ENCODE measurements at places on chromosomes 4 and X.

GRCh38 chrX:47710252-47710651 lies 51.3 kb upstream of the UXT start:
- peaks cover 3% of the 10 kb centered on the region for H3K27me3 ChIP-seq
- peaks cover 10% of the 10 kb centered on the region for H3K4me1 ChIP-seq
- no peak for DNase-seq
- H3K27ac ChIP-seq = no peak overlapping the region
- H3K36me3 ChIP-seq = no peaks in the 10 kb centered on the region

- peaks cover 7% of the 10 kb centered on the region for H3K4me1 ChIP-seq
- no peaks in the 10 kb centered on the region for H3K27me3 ChIP-seq
- DNase-seq = no peak
- H3K27ac ChIP-seq = peak overlapping the region; percentile 0
- no peaks in the 10 kb centered on the region for H3K36me3 ChIP-seq
Measured at GRCh38 chr4:17112292-17112659, 213.8 kb upstream of the LDB2 start.

DNA sequence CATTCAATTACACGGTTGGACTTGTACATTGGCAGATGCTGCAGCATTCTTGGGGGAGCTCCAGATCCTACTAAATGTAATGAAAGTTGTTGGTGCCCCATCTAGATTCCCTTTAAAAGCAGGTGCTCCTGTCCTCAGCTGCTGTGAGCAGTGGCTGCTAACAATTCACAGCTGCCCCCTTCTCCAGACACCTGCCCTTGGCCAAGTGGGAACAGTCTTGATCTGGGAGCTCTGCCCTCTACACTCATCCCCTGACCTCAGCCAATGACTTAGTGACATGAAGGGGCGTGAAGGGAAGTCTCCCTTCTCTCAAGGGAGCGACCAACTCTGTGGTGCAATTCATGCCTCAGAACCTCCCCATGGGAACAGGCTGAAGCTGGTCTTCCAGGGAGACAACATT lies 125.7 kb downstream of the EIF4E start:
- H3K4me3 ChIP-seq = no peak overlapping the region
- H3K27ac ChIP-seq = no peak overlapping the region
- H3K36me3 ChIP-seq = no peaks in the 10 kb centered on the region
- no peak for DNase-seq
- H3K27me3 ChIP-seq = peaks cover 16% of the 10 kb centered on the region
- H3K4me1 ChIP-seq = peaks cover 16% of the 10 kb centered on the region

- H3K4me1 ChIP-seq = peaks cover 12% of the 10 kb centered on the region
- DNase-seq = no peak
- no peak overlapping the region for H3K4me3 ChIP-seq
- H3K27me3 ChIP-seq = no peaks in the 10 kb centered on the region
- H3K36me3 ChIP-seq = no peaks in the 10 kb centered on the region
Measured at GRCh38 chr4:98748609-98749008, 90.2 kb upstream of the TSPAN5 start.

DNA sequence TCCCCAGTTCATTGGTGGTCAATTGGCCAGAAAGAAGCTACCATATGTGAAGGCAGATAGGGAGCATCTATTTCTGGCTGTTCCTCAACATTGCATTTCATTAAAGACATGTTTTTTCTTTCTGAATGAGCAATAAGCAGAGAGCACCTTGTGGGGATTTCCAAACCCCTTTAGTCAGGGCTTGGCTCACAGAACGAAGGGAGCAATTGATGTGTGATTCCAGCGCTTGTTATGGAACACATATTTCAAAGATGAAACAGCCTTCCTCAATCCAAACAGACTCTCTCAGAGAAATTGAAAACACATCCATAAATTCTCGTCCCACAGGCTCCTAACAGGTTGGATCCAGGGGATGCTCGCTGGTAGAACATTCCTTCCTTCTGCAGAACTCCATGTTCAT lies 84.1 kb downstream of the CLCN4 start:
- peak; percentile 26 for DNase-seq
- peaks cover 27% of the 10 kb centered on the region for H3K4me1 ChIP-seq
- peak overlapping the region; percentile 92 for H3K27ac ChIP-seq
- H3K27me3 ChIP-seq = no peaks in the 10 kb centered on the region
- no peak overlapping the region for H3K4me3 ChIP-seq

- no peaks in the 10 kb centered on the region for H3K36me3 ChIP-seq
- peak; percentile 89 for DNase-seq
- H3K27me3 ChIP-seq = peaks cover 4% of the 10 kb centered on the region
Measured at GRCh38 chrX:100731441-100732281, at the start of gene SYTL4. Gene SYTL4, minus strand, starts transcription at chrX:100732121. Its CDS starts 30,084 bp downstream, at chrX:100702037.

- no peak overlapping the region for H3K27ac ChIP-seq
- DNase-seq = no peak
- no peak overlapping the region for H3K4me3 ChIP-seq
Measured at GRCh38 chr4:15749001-15749400, 29.1 kb upstream of the CD38 start.

DNA sequence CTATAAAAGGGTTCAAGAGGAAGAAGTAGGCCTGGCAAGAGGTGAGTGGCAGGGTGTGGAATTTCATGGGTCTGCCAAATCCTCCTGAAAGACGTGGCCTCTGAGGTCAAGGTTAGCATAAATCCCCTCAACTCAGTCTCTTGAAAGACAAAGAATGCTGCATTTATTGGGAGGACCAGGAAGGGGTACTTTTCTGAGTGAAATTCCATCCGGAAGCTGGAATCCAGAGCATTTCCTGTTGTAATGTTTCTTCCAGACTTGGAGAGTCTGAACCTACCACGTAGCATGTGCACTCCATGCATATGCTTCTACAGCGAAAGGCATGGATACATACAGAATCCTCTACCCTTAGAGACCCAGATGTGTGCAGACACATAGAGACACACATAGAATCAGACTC lies 13.4 kb upstream of the FGD1 start:
- H3K4me1 ChIP-seq = no peaks in the 10 kb centered on the region
- no peak overlapping the region for H3K4me3 ChIP-seq
- no peaks in the 10 kb centered on the region for H3K27me3 ChIP-seq
- H3K36me3 ChIP-seq = no peaks in the 10 kb centered on the region
- no peak overlapping the region for H3K27ac ChIP-seq

DNA sequence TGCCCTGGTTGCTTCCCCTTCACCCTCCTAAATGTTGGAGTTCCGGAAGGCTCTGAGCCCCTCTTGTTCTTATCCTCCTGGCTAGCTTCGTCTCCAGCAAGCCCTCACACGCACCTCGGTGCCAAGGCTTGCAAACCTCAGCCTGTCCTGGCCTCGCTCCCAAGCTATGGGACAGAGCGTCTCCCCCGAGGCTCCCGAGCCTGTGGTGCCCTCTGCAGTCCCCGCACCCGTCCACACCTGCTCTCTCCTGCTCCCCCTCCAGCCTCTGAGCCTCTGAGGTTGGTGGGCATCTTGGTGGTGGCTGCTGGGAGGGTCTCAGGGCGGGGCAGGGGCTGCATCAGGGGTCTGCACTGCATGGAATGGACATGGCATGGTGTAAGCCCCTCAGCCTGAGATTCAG lies 63.2 kb downstream of the TRMT44 start:
- no peak for DNase-seq
- H3K36me3 ChIP-seq = no peaks in the 10 kb centered on the region
- peaks cover 16% of the 10 kb centered on the region for H3K4me1 ChIP-seq
- no peak overlapping the region for H3K27ac ChIP-seq
- no peak overlapping the region for H3K4me3 ChIP-seq

DNA sequence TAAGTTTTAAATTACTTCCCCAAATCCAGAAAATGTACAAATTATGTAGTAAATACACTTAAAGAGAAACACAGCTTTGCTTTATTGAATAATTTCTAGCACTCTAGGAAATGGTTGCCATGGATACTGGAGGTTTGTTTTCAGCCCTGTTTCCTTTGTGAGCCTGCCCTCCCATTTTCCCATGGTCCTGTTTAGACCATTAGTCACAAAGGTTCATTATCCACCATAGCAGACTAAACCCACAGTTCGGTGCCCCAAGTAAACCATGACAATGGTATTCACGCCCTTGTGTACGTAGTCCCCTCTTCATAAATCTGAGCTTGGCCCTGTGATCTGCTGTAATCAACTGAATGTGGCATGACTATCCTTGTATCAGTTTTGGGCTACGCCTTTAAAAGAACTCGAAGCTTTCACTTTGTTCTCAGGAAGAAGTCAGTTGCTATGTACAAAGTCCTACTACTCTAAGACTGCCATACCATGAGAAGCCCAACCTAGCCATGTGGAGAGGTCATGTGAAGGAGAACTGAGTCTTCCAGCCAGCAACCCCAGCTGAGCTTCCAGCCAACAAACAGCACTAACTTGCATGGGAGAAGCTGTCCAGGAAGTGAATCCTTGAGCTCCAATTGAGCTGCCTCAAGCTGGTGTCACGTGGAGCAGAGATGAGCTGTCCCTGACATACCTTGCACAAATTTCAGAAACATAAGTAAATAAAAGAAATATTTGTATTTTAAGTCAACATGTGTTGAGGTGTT lies 300.4 kb downstream of the LDB2 start:
- DNase-seq = peak; percentile 37
- H3K4me3 ChIP-seq = no peak overlapping the region
- H3K27me3 ChIP-seq = no peaks in the 10 kb centered on the region

- no peak for DNase-seq
- no peaks in the 10 kb centered on the region for H3K4me1 ChIP-seq
- H3K36me3 ChIP-seq = no peaks in the 10 kb centered on the region
- no peaks in the 10 kb centered on the region for H3K27me3 ChIP-seq
- no peak overlapping the region for H3K27ac ChIP-seq
Measured at GRCh38 chr4:69147334-69147733, 51.1 kb downstream of the UGT2B7 start.

DNA sequence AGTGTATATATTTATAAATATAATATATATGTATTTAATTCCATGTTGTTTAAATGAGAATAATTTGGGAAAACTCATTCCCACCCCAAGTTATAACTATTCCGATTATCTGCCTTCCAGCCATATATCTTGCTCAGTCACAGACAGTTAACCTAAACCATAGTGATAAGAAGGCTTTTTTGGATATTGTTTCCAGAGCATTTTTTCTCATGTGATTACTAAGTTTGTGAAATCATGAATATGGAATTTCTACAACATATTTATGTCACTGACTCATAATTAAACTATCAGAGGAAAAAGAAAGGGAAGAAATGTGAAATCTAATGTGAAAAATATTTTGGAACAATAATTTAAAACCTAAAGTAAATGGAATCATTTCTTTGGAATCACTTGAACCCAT lies 1163.5 kb upstream of the PABPC4L start:
- H3K27ac ChIP-seq = no peak overlapping the region
- H3K36me3 ChIP-seq = no peaks in the 10 kb centered on the region
- no peak overlapping the region for H3K4me3 ChIP-seq
- H3K4me1 ChIP-seq = no peaks in the 10 kb centered on the region
- DNase-seq = peak; percentile 73
- no peaks in the 10 kb centered on the region for H3K27me3 ChIP-seq

GRCh38 chrX:52271206-52271605 lies 86.5 kb downstream of the MAGED4 start:
- H3K27ac ChIP-seq = no peak overlapping the region
- H3K4me3 ChIP-seq = no peak overlapping the region
- peak; percentile 46 for DNase-seq
- H3K36me3 ChIP-seq = no peaks in the 10 kb centered on the region
- H3K27me3 ChIP-seq = peaks cover 5% of the 10 kb centered on the region

GRCh38 chr4:1330761-1331590 lies 16.0 kb upstream of the UVSSA start:
- H3K36me3 ChIP-seq = peaks cover 58% of the 10 kb centered on the region
- no peaks in the 10 kb centered on the region for H3K4me1 ChIP-seq
- peak overlapping the region; percentile 23 for H3K27ac ChIP-seq
- DNase-seq = peak; percentile 80

- no peak overlapping the region for H3K27ac ChIP-seq
- H3K36me3 ChIP-seq = no peaks in the 10 kb centered on the region
- H3K27me3 ChIP-seq = no peaks in the 10 kb centered on the region
- H3K4me1 ChIP-seq = no peaks in the 10 kb centered on the region
- no peak overlapping the region for H3K4me3 ChIP-seq
Measured at GRCh38 chr4:38610521-38610920, 53.5 kb upstream of the KLF3 start.

DNA sequence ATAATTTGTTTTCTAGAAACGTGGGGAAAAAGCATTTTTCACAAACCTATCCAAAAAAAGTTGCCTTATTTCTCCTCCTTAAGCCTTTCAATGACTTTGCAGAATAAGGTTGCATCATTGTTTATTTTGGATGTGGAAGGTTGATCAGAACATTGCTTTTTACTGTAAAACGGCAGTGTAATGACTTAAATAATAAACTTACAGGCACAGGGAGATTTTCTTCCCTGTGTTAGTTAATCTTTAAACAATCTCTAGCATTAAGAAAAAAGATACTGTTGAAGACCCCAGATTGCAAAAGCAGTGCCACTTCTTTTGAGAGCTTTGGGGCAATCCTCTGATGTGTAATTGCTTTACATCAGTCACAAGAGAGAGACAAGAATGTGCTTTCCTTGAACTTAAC lies 153.4 kb downstream of the ARX start:
- H3K27me3 ChIP-seq = no peaks in the 10 kb centered on the region
- H3K36me3 ChIP-seq = no peaks in the 10 kb centered on the region
- H3K27ac ChIP-seq = peak overlapping the region; percentile 3
- H3K4me3 ChIP-seq = no peak overlapping the region

GRCh38 chr4:7607156-7607910 lies 172.6 kb upstream of the PSAPL1 start:
- H3K4me1 ChIP-seq = no peaks in the 10 kb centered on the region
- no peaks in the 10 kb centered on the region for H3K36me3 ChIP-seq
- no peak overlapping the region for H3K4me3 ChIP-seq
- peak; percentile 85 for DNase-seq
- H3K27me3 ChIP-seq = peaks cover 22% of the 10 kb centered on the region

DNA sequence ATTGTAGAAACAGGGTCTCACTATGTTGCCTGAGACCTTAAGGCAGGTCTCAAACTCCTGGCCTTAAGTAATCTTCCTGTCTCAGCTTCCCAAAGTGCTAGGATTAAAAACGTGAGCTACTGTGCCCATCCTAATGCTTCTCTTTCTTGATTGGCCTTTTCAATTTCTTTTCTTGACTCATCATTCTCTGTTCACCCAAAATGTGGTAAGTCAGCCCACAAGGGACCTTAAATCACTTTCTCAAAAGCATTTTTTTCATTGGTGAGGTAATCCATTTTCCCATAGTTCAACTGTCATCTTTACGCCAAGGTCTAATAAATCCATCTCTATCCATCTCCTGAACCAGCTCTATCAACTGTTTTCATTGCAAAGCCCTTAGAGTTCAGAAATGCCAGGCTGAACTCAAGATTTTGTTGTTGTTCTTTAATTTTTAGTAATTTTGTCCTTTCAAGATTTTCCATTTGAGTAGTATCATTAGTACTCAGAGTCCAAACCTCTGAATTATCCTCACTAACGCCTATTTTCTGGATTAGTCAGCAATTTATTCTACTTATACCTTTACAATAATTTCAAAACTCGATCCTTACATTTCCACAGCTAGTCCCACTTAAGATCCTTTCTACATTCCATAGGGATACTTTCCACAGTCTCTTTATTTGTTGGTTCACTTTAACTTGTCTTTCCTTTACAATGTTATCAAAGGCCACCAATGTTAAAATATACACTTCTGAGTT lies 528.6 kb downstream of the IL15 start:
- DNase-seq = no peak
- H3K4me1 ChIP-seq = no peaks in the 10 kb centered on the region
- no peak overlapping the region for H3K4me3 ChIP-seq
- no peaks in the 10 kb centered on the region for H3K36me3 ChIP-seq

- DNase-seq = no peak
- H3K4me3 ChIP-seq = no peak overlapping the region
- peaks cover 7% of the 10 kb centered on the region for H3K4me1 ChIP-seq
- peaks cover 3% of the 10 kb centered on the region for H3K27me3 ChIP-seq
Measured at GRCh38 chr4:139905489-139905888, 239.9 kb downstream of the MGST2 start.
